Central memory CD4-positive, alpha-beta T cell (primary cell): ENCODE measurements at places on chromosomes 5 and 9.

DNA sequence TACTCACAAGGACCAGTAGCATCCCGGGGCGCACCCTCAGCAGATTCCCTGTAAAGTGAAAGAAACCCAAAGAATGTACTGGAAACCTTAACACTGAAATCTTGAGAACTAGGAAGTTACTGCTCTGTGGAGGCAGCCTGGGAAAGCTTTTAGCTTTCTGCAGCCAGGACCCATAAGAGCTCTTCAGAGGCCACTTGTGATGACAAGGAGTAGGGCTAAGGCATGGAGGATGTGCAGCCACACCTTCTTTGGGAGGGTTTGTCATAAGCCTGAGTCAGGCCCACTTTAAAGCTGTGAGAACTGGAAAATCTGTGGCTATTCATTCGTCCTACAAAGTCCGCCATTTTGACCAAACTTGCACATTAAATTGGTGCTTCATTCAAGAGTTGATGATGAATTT is 291.1 kb upstream of the TLE4 start:
- no peak for DNase-seq

DNA sequence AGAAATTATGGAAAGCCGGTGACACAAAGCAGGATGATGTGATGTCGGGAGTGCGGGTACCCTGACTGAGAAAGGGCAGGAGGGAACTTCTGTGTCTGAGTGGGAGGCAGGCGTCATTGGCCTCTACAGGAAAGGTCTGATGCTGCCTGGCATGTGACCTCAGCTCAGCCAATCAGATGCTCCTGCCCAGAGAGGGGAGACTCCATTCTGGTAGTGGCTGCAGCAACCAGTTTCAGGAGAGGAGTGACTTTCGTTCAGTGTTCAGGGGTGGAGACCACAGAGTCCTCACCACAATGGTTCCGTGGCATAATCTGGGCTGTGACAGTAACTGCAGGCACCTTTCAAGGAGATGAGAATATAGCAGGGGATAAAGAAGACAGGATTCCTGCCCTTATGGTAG is 6.7 kb upstream of the SFXN1 start:
- DNase-seq = no peak

DNA sequence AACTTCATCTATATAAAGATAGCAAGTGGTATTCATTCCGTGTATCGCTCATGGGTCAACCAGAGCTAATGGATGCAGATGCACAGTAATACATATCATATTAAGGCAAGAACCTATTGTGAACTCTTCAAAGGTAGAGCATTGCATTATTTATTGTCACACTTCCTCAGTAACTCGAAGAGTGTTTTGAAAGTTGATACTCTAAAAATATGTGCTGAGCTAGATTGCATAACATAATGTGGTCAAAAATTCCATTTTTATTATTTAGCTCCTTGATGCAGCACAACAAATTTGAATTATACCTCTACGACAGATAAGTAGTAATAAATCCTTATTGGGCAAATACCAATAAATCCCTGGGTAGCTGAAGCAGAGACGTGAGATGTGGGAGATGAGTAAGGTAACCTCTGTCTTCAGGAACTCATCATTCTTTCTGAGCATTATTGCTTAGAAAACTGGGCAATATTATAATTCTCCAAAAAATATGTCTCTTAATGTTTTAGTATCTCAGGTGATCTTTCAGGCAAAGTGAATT is 70.3 kb downstream of the CDH18 start:
- no peak for DNase-seq

GRCh38 chr5:138141734-138142133 is 2.5 kb upstream of the NME5 start:
- DNase-seq = no peak

GRCh38 chr5:36417221-36417620 is 115.5 kb upstream of the RANBP3L start:
- DNase-seq = no peak

DNA sequence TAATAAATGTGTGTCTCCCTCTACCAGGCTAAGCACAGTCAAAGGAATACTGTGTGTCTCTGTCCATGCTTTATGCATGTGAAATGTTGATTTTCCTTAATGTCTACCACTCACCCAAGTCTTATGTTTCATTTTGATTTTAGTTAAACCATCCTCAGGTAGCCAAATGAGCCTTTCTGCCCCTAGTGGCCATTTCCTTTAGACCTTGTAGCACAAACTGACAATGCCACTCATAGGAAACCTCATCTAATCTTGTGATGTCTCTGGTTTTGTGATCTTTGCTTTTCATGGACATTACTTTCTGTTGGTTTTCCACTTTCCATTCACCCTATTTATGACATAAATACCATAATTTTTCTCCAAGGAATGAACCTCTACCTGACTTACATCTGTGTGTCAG is 820.8 kb downstream of the MAT2B start:
- no peak for DNase-seq

DNA sequence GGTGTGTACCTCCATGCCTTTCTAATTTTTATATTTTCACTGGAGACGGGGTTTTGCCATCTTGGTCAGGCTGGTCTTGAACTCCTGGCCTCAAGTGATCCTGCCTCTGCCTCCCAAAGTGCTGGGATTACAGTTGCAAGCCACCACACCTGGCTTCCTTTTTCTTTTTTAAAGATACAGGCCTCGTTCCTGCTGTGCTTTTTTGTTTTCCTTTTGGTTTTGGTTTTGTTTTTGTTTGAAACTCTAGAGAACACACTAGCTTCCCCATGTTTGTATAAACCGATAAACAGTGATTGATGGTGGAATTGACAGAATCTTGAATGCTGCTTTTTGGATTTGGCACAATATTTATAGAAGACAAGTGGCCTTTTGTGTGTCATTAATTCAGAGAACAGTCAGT is 1603.4 kb downstream of the MAT2B start:
- DNase-seq = no peak

GRCh38 chr9:110089681-110090370 is 118.1 kb downstream of the C9orf152 start:
- no peak for DNase-seq

GRCh38 chr5:3348576-3349535 is 246.8 kb upstream of the IRX1 start:
- DNase-seq = no peak

GRCh38 chr9:16618524-16618923 is 251.9 kb downstream of the BNC2 start:
- DNase-seq = no peak

GRCh38 chr5:66232275-66232674 is 88.2 kb downstream of the SREK1 start:
- no peak for DNase-seq

DNA sequence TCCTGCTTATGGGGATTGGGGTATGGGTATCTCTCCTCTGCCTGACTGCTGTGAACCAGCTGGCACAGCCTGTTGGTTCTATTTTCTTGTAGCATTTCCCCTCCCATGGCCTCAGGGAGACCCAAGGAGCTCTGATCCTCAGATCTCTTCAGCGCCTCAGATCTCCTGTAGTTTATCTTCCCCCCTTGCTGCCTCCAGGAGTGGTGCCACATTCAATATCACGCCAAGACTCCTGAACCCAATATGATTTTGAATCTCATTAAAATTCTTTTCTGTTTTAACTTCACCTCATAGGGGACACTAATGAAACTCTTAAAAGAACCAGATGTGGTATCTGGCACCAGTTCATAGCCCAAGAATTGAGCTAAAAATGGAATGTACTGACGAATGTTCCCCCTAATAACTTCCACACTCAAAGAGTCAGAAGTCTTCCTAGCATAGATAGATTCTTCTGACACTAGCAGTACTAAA is 59.6 kb upstream of the LIFR start:
- no peak for DNase-seq

GRCh38 chr5:95045181-95045965 is 239.5 kb downstream of the MCTP1 start:
- DNase-seq = no peak

DNA sequence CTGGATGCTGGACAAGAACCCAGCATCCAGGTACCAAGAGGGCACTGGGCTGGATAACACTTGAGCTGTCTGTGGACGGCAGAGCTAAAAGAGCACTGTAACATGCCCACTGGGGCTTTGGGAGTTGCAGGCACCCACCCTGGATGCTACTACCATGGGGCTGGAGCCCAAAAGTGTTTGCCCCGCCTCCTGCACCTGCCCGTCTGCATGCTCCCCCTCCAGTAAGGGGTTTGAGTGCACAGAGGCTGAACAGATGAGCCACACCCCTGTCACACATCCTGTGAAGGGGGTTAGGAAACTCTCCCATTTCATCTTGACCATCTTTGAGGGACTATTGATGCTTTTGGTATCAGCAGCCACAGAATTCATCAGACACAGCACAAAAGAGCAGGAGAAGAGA is 69.0 kb downstream of the LIX1 start:
- DNase-seq = no peak

DNA sequence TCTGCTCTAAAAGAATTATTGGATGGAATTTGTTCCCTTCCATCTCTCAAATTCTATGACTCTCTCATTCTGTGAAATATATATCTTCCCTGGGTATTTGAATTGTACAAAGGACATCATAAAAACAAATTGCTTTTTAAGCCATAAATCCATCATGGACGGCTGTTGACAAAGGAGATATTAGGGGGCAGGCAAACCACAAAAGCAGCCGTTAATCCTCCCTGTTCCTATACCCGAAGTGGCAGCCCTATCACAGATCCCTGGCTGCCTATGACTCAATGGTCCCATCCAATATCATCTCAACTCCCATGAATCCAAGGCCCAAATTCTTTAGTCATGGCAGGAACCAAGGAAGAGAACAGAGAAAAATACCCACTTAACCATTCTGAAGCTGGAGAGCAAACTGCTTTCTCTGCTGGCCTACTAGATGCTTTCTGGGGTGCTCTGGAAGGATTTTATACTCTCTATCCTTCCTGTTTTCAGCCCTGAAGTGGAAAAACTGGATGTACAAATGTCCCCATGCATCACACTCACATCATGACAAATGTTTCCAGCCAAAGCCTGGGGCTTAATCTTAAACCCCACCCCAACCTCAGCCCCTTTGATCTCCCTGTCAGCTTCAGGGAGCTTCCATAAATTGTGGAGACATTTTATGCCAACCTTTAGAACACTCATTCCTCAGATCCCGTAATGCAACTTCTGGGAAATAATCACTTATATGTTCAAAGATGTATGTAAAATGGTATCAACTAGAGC is 59.5 kb downstream of the FAM114A2 start:
- DNase-seq = no peak

GRCh38 chr5:152488869-152489268 is 83.8 kb upstream of the NMUR2 start:
- DNase-seq = no peak

GRCh38 chr5:2569774-2570542 is 181.5 kb downstream of the IRX2 start:
- DNase-seq = no peak

DNA sequence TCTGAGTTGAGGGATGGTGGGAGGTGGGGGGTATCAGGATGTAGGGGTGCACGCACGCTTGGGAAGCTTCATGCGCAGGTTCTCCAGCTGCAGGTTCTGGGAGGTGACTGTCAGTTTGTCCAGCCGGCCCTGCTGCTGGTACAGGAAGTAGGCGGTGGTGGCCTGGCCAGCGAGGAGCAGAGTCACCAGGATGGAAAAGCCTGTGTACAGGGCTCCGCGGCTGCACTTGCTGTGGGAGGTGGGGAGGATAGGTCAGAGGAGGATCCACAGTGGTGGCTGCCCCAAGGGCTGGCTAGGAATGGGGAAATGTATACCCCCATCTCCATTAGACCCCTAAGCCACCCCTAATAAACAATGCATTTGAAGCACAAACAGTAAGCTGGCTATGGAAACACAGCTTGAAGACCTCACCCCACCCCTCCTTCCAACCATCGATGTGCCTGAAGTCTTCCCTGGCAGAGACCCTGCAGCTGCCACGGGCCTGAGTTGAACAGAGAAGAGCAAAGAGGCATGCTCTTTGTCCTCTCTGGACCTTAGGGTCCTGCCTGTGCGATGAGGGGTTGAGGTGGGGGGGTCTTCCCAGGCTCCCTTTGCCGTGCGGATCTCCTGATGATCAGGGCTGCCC is 5.5 kb downstream of the CD74 start:
- DNase-seq = no peak

DNA sequence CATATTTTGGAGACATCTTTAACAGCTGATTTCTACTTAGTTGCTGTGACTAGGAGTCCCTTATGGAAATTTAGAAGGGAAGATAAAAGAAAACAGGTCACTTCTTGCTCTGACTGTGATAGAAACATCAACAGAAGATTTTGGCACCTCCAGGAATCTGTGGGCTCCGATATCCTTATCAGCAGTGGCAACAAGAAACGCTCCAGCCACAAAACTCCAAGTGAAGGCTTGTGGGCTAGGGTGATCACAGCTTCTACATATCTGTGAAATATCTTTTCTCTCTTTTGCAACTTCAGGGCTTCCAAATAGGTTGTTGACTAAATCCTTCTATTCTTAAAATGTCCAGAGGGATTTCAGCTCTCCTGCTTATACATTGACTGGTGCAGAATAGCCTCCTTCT is 1625.5 kb upstream of the CDH6 start:
- no peak for DNase-seq

DNA sequence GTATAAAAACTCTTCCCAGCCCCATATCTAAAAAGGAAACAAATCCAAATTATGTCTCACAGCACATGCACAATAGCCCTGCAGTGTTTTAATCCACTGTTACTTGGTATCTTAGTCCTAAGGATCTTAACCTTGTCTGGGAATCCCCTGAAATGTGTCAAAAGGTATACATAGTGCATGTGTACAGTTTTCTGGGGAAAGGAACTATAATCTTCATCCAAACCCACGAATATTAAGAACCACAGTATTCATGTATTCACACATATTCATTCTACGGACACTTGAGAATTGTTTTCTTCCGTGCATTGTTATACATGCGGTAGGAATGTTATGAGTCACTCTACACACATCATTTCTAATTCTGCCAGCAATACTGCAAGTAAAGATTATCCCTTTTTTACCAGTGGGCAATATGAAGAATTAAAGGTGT is 47.8 kb upstream of the SNX2 start:
- DNase-seq = no peak

DNA sequence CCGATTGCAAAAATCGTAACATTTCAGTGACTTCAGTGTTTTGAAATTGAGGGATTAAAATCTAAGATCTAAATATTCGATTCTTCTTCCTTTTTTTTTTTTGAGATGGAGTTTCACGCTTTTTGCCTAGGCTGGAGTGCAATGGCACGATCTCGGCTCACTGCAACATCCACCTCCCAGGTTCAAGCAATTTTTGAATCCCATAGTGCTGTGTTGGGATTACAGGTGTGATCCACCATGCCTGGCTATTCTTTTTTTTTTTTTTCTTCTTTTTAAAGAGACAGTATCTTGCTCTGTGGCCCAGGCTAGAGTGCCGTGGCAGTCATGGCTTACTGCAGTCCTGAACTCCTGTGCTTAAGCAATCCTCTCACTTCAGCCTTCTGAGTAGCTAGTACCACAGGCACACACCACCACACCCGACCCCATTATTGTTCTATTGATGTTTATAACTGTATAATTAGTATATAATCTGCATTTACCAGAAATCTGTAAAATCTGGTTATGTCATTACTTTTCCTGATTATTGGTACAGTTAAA is 42.7 kb downstream of the NSD1 start:
- no peak for DNase-seq

GRCh38 chr5:160565376-160565775 is 143.7 kb downstream of the PTTG1 start:
- DNase-seq = no peak

GRCh38 chr9:126457175-126457547 is 130.5 kb downstream of the MVB12B start:
- no peak for DNase-seq
